ENCODE measurements at places on chromosomes 3 and 15.

- DNase-seq, result no peak
These were observed 1.5 kb upstream of the TM4SF19 start for GRCh38 chr3:196339493-196340254.

GRCh38 chr3:126948980-126949535, 33.9 kb upstream of the PLXNA1 start:
- no peak for DNase-seq

DNA sequence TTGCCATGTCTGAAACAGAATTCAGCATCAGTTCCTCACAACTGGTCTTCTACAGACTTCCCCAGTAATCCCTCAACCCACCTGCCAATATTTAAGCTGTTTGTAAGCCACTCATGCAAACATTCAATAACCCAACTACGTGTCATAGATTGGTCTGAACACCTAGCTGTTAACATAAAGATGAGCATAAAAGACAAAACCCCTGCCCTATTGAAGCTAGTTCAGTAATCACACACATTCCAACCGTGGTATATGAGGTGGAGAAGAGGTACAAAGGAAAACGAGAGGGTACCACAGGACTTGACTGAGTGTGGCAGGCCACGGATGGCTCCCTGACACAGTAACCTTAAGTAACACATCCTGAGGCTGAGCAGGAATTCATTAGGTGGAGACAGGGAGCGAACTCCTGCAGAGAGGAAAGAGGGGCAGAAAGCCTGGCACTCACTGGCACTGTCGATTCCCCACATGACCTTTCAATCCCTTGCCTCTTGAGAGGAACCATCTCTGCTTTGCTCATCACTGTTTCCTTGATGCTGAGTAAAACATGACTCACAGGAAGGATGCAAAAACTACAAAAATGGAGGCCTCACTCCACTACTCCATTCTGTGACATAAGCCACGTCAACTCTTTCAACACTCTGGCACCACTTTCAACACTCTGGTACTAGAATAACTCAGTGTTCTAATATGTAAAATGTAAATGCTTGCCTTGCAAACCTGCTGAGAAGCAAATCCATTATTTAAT, 31.3 kb downstream of the RPN1 start:
- DNase-seq, result no peak

- peak; percentile 18 for DNase-seq
These were observed 21.2 kb downstream of the PXK start for GRCh38 chr3:58353722-58354553.

DNA sequence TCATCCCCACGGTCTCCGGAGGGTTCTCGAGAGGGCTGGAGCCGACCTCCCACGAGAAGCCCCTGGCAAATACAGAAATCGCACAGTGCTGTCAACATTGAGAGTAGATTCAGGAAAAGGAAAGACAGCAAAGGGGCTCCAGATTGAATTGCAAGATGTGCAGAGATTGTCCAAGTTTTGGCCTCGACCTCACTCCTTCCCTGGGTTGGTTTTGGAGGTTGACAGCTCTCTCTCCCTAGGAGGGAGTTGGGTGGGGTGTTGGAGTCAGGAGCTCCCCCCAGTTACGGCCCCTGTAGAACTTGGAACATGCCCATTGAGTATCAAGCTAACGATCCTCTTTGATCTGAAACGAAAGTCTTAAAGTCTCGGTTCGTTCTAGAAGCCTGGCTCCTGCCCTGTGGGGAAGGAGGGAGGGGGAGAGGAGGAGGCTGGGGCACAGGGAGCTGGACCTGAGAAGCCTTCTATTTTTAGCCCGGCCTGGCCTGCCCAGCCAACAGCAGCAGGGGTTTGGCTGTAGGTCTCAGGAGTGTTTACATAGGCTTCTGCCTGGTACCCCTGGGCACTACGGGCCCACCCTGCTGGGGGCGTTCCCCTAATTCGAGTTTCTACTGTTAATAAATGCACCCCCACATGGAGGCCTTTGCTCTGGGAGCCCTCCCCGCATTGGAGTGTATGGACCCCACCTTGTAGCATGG, 672 bp upstream of the KY start:
- DNase-seq, result peak; percentile 58

DNA sequence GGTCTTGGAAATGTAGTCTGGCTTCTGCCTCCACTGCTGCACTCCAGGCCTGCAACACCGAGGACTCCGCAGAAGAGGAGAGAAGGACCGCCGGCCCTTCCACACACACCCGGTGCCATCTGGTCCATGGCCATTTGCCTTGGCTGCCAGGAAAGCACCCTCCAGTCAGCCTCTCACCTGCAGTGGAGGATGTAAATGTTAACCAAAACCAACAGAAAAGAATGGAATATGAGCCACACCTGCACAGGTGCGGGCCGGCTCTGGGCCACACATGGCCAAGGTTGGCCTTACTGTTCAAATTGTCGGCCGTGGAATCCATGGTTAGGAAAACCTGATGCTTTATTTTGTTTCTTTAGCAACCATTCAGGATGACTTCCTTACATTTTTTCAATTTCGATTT, 178.3 kb upstream of the C2CD4B start:
- no peak for DNase-seq

DNA sequence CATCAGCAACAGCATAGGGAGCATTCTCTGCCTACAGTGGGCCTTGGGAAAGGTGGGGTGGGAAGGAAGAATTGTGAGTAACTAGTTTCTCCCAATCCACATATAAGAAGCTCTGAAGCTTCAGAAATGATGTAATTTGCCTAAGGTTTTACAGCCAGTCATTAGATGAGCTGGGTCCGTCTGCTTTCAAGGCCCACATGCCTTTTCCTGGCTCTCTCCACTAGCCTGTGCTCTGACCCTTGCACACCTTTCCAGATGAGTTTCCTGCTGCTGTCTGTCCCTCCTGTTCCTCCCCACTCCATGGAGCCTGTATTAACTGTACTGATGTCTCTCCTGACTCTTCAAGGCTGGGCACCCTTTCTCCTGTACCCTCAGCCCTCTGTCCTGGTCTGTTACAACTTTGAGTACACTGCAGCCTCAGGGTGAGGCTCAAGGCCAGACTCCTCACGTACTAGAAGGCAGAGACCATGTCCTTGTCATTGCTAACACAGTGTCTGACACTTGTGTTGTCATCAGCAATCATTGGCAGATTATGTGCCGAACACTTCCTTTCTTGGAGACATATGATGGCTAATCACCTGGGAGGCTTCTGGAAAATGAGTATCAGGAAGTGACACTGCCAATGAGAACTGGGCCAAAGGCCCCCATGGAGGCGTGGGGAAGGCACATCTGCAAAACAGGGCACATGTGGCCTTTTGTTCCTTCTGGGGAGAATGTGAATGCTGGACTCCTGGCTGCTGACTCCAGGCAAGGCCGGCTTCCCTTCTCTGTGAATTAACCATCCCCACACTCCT, 6.6 kb downstream of the TM6SF1 start:
- no peak for DNase-seq

DNA sequence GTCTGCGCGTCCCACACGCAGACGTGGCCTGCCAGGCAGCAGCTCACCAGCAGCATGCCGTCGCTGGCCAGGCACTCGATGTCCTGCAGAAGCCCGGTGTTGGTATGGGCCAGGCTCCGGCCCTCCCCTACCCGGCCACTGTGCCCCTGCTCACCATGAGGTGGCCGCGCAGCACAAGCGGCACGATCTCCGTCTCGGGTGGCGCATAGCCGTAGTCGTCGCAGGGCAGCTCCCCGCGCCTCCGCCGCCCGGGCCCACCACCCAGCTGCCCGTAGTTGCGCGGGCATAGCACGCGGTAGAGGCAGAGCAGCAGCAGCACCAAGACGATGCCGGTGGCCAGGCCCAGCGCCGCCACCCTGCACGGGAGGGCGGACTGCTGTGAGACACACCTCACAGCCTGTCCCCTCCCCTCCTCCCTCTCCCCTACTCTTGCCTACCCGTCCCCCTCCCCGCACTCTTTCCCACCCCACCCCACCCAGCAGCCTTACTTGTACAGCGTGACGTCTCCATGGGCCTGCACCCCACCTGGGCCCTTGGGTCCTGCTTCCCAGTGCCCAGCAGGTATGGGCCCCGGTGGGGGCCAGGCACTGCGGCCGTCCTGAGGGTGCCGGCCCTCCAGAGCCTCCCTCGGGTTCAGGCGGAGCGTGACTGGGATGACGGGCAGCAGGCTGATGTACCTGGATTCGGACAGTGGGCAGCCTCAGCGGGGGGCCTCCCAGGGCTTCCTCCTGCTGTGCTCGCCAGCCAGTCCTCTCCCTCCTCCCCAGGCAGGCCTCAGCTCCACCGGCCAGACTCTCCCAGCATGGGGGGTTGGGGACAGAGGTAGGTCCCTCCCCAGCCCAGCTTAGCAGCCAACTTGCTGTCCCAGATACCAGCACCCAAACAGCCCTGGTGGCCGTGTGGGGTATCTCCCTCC, 37.6 kb downstream of the PTPN23 start:
- no peak for DNase-seq

DNA sequence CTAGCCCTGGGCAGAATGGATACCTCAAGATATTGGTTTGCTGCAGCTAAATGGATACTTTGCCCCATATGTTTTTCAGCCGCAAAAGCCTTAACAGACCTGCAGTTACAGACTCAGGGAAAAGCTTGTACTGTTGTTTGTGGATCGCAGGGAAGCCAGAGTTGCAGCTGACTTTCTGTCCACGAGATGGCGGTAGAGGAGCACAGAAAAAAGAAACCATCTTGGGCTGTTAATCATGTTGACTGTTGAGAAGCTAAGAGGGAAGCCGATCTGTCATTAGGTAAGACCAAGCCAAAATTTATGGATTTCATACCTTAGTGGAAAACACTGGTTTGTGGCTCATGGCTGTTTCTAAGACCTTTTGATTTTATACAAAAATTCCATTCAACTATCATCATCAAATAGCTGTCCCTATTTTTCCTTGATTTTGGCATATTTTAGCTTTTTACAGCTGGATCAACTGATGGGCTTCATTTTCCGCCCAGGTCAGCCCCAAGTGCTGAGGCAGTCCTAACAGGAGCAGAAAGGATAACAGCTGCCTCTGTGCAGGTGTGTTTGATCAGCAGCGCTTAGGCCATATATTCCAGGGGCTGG, 205.7 kb upstream of the ZPLD1 start:
- peak; percentile 89 for DNase-seq
